ENCODE measurements at places on chromosomes 2 and 18.

GRCh38 chr18:26017929-26018328, 72.5 kb downstream of the SS18 start:
- DNase-seq, result no peak

GRCh38 chr2:64652231-64653108, 1.2 kb downstream of the SERTAD2 start:
- DNase-seq, result no peak

- DNase-seq, result no peak
Observed at GRCh38 chr2:186588940-186589611, 780 bp upstream of the ITGAV start.

DNA sequence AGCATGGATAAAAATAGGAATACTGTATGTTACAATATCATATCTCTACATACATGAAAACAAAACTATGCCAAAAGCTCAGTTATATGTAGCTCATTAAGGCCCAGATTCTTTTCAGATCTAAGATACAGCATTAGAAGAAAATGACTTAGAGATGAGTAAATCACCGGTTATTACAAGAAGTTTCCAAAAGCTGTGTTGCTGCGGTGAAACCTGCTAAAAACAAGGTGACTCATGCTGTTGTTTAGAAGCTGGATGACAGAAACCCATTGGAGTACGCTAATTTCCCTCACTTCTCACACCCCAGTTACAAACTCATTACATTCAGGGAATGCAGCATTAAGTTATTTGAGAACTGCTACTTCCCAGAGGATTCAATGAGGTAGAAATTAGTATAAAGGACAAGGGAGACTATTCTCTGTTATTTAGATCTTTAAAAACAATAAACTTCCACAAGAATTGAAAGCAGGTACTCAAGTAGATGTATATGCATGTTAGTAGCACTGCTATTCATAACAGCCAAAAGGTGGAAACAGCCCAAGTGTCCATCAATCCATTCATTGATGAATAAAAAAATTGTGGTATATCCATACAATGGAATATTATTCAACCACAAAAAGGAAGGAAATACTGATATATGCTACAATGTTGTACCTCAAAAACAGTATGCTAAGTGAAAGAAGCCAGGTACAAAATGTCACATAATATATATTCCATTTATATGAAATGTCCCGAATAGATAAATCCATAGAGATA, 32.6 kb downstream of the RBKS start:
- DNase-seq, result no peak

DNA sequence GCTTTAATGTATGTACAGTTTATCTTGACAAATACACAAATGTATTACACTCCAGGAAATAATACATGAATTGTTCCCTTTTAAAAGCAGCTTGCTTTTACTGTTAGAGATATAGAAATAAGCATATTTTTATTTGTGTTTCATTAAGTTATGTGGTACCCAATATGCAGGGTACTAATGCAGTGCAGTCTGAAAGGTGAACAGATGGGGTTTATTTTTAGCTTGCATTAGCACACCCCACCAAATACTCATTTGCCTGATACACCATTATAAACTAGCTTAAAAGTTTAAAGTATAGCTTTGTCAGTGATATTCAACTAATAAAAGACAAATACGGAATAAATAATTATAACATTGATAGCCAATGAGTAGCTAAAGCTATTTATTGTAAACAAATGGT, 394.7 kb upstream of the ZNF804A start:
- no peak for DNase-seq

GRCh38 chr2:201172279-201172678, 10.7 kb upstream of the CASP10 start:
- no peak for DNase-seq

- DNase-seq, result no peak
Observed at GRCh38 chr18:56515522-56515921, 122.9 kb downstream of the TXNL1 start.

GRCh38 chr18:27991391-27991790, 185.5 kb downstream of the CDH2 start:
- no peak for DNase-seq

DNA sequence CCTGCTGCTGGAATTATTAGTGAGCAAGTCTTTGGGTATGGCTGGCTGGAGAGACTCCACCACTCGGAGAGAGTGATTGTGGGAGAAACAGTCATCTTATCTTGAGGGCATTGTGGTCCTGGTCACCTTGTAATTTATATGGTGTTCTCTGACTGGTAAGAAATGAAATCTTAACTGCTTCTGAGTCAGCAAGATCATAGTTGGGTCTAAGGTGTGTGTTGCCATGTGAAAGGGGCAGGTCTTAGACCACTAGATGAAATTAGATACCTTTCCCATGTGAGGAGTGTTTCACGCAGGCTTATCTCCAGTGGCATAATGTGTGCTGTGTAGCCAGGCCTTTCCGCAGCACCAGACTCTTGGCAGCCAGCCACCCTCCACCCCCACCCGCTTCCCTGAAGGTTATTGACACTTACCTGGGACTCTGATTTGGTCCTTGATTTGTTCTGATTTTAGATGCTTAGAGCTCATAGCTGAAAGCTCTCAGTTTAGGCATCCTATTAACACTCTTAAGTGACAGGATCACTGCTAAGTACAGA, 7.7 kb downstream of the MAPRE3 start:
- no peak for DNase-seq
